AG09309 (cell line): ENCODE measurements at places on chromosomes 5 and 9.

DNA sequence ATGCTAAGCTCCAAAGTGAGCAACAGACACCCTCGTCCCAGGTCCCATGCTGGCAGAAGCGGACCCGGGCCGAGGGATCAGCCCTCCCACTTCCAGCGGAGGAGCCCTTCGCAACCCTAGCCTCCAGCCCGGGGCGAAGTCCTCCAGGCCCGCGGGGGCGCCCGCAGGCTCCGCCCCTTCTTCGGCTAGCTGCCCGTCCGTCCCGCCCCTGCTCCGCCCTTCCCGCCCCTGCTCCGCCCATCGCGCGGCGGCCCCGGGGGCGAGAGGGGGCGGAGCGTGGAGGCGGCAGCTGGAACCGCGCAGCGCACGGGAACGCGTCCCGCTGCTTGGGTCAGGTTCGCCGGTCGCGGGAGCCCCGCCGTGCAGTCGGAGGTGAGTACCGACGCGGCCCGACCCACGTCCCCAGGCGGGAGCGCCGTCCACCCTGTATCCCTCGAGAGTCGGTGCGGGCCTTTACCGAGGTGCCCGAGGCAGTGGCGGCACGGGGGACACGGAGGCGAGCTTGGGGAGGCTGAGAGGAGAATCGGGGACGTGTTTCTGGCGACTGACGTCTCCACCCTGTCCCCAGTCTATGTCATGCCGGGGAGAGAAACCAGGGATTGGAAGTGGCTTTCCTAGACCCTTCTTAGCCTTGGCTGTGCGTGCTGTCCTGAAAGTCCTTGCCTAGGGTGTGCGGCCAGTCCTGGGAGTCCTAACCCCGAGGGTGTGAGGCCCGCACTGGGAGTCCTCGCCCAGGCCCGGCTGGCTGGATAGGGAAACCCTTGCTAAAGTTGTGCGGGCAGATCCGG lies at the start of gene ACO1:
TSS of gene ACO1 (plus strand) at position 280 of the 788 bp plus-strand sequence. CDS start 20,864 bp downstream, outside the sequence.
- peak; percentile 29 for DNase-seq

DNA sequence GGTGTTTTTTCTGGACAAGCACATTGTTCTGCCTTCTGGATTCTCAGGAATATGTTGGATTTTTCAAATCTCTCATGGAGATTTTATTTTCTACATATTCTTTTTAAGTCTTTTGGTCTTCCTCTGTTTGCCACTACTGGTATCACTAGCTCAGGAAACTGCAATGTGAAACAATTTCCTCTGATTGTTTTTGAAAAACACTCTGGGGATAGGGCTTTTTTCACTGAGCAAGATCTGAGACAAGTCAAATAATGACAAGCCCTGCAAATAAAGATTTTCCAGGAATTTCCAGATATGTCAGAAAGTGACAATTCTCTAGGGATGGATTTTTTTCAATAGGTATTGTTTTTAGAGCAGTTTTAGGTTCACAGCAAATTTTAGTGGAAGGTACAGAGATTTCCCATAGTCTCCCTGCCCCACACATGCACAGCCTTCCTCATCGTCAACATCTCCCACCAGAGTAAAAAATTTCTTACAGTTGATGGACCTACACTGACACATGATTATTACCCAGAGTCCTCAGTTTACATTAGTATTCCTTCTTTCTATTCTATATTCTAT lies 86.9 kb upstream of the TMEM161B start:
- DNase-seq: no peak

GRCh38 chr5:2724031-2724581 lies 27.4 kb downstream of the IRX2 start:
- no peak for DNase-seq

- DNase-seq: no peak
These were observed 5.0 kb downstream of the OR2V2 start for GRCh38 chr5:181152406-181152805.

DNA sequence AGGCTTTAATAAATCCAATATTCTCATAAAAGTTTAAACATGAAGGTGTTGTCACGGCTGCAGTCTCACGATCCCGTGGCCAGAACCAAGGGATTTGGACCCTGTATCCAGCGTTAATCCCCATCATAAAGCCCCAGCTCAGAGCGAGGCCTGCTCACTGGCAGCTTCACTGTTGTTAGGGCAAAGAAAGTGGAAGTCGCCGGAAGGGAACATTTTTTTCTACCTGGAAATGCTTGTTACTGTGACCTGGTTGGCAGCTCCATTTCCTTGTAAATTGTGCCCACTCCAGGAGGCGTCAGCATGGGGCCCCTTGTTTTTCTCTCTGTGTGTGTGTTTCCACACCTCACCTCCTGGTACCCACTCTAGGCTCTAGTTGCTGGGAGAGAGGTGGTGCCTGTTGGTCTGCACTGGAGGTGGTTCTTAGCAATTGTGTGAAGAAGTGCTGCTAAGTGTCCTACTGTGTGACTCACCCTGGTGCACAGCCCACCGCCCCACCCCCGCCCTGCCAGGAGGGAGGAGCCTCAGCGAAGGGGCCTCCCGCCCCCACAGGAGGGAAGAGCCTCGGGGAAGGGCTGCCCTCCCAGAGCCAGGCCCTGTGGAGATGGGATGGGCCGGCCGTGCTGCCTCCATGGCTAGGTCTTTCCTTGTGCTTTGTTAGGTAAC lies 105.1 kb downstream of the EHMT1 start:
- no peak for DNase-seq

- DNase-seq: no peak
These were observed 14.0 kb downstream of the GGTA1 start for GRCh38 chr9:121485623-121486022.

DNA sequence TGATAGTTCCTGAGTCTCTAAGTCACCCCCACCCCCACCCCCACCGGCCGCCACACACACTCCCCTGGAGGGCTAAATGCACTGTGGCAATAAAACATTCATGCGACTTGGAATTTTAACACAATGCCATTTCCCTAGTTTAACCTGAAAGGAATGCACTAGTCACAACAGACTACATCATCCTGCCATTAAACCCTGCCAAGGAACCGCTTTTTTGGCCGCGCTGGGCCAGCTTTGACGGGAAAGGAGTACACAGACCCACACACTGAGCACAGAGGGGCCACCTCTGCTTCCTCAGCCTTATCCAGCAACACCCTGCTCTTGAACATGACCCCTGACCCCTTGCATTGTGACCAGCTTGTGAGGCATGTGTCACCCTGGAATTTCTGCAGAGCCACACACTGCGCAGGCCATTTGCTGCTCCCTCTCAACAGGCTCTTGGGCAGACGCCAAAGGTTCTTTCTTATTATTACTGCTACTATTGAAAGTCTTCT lies 165.3 kb downstream of the BNC2 start:
- DNase-seq: peak; percentile 96

GRCh38 chr5:78526049-78526525 lies 122.5 kb downstream of the LHFPL2 start:
- no peak for DNase-seq

DNA sequence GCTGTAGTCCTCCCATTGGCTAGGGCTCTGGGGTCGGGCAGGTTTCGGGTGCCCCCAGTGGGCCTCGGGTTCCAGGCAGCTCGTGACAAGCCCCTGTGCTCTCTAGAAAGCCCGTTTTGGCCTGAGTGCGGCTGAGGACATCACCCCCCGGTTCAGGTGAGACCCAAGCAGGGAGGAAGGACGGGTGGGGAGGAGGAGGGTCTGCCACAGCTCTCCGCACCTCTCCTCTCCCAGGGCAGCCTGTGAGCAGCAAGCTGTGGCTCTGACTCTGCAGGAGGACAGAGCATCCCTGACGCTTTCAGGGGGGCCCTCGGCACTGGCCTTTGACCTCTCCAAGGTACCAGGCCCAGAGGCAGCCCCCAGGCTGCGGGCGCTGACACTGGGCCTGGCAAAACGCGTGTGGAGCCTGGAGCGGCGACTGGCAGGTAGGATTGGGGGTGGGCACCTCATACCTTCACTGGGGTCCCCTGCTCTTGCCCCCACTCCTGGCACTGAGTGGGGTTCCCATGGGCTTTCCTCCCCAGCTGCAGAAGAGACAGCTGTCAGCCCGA lies 672 bp downstream of the PAXX start:
- no peak for DNase-seq

DNA sequence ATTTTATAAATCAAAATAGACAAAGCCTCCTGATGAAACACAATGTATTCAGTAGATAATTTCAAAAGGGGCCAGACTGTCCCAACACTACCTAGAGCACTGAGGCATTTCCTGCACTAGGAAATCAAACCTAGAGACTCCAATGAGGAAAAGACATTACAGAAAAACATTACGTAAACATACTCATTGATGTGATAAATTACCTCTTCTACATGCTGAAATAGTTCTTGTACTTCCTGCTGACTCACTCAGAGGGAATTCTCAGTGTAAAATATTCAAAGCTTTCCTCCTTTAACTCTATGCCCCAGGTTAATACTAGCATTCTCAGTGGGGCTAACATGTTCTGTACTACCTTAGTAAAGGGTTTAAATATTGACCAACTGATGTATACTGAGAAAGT lies 178.0 kb downstream of the ESM1 start:
- no peak for DNase-seq

DNA sequence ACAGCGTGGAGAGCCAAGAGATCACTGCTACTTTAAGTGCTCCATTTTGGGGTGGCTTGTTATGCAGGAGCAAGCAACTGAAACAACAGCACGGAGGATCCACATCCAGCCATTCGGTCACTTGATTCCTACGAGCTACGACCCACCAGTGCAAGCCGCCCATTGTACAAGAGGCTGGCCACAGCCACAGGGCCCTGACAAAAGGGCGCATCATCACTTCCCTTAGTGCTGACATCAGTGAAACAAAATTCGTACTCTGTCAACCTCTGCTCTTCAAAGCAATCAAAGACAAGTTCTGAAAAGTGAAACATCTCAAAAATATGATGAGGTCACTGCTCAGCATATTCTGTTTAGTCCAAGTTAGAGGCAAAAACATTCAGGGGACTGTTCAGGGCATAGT lies 168.4 kb downstream of the GADD45G start:
- DNase-seq: no peak

- DNase-seq: no peak
These were observed 288.0 kb downstream of the IZUMO3 start for GRCh38 chr9:24257726-24258125.

- DNase-seq: no peak
These were observed 27.2 kb downstream of the SLC6A7 start for GRCh38 chr5:150217038-150217437.

DNA sequence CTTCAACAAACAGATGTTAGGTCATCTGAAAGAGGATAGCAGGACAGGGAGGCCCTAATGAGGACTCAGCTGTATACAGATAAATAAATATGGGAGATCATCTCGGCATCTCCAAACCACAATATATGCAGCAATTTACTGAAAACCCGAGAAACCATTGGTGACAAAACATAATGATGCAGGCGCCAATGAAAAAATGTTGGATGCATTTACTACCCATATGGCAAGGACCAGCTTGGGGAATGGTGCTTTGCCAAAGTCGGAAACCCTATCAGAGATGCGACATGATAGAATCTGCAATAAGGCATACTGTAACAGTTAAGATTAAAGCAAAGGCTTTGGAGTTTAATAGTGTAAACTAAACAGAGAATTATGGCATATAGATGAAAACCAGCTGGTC lies 92.0 kb downstream of the SNCAIP start:
- no peak for DNase-seq

- DNase-seq: no peak
These were observed 664 bp upstream of the ARSB start for GRCh38 chr5:78985725-78986223.

DNA sequence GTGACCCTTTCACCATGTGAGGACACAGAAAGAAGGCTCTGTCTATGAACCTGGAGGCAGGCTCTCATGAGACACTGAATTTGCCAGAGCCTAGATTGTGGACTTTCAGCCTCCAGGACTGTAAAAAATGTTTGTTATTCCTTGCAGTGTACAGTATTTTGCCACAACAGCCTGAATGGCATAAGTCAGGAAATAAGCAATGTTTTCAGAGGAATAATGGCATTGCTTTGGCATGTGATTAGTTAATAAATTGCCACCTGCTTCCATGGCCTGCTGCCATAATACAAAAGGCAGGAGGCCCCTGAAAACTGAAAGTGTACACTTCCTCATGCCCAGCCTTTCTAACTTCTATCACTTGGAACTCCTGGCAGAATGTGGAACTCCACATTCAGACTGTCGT lies 408.1 kb downstream of the GADD45G start:
- no peak for DNase-seq

- no peak for DNase-seq
These were observed 89.7 kb downstream of the PPP2R2B start for GRCh38 chr5:146788898-146789297.
